SJCRH30 (cell line): ENCODE measurements at places on chromosomes 13 and 19. TPM values are rescaled to one million over a fixed set of nuclear protein-coding genes. Genes with fewer than 3 reads are reported as not detected.

The ATP4A gene
- total RNA-seq = 0.14 TPM in 1 of 2 replicates, not detected in the other

The SUCLA2 gene
- total RNA-seq = 78.4 and 97.5 TPM in 2 replicates

The TMPRSS9 gene
- total RNA-seq = 0.04 TPM in 1 of 2 replicates, not detected in the other

The DACT3 gene
- 2.6 and 2.7 TPM in 2 replicates for total RNA-seq

The PSG11 gene
- total RNA-seq = not detected in 2 replicates

The B3GLCT gene
- total RNA-seq = 10.3 and 12.2 TPM in 2 replicates

The ZNF560 gene
- total RNA-seq = 0.05 TPM in 1 of 2 replicates, not detected in the other

The APLP1 gene
- 32.1 and 32.7 TPM in 2 replicates for total RNA-seq

The CPB2 gene
- not detected in 2 replicates for total RNA-seq

The ZNF579 gene
- 5.4 and 7.5 TPM in 2 replicates for total RNA-seq

The EXOSC5 gene
- 59.9 and 68.6 TPM in 2 replicates for total RNA-seq

The PSMD8 gene
- 352 and 382 TPM in 2 replicates for total RNA-seq

The MEDAG gene
- total RNA-seq = 52.1 and 56.1 TPM in 2 replicates

The SEMA6B gene
- 108 and 116 TPM in 2 replicates for total RNA-seq

The SUGT1 gene
- 70.7 and 76.2 TPM in 2 replicates for total RNA-seq

The ZNF208 gene
- not detected in 2 replicates for total RNA-seq

The DENND1C gene
- total RNA-seq = not detected in 2 replicates

The CCDC70 gene
- total RNA-seq = not detected in 2 replicates

The ZNF814 gene
- 11.1 and 14.2 TPM in 2 replicates for total RNA-seq

The CGB3 gene
- total RNA-seq = not detected in 2 replicates

The WASF3 gene
- 27.5 and 30.3 TPM in 2 replicates for total RNA-seq

The ZNF878 gene
- 4.9 and 5.5 TPM in 2 replicates for total RNA-seq

The C19orf67 gene
- total RNA-seq = not detected in 2 replicates

The SHD gene
- total RNA-seq = 97.9 and 101 TPM in 2 replicates

The MUC16 gene
- total RNA-seq = not detected in 2 replicates

The C19orf33 gene
- total RNA-seq = not detected in 2 replicates

The LSM14A gene
- total RNA-seq = 87.4 and 101 TPM in 2 replicates

The SHISA7 gene
- total RNA-seq = not detected in 2 replicates

The C5AR1 gene
- not detected in 2 replicates for total RNA-seq

The TMEM91 gene
- total RNA-seq = 1.6 and 1.7 TPM in 2 replicates
